ENCODE measurements at places on chromosomes 5 and 9.

- DNase-seq = no peak
Measured at GRCh38 chr5:126736141-126736540, 40.8 kb upstream of the LMNB1 start.

GRCh38 chr9:19782005-19782404 lies 6.8 kb downstream of the SLC24A2 start:
- no peak for DNase-seq

DNA sequence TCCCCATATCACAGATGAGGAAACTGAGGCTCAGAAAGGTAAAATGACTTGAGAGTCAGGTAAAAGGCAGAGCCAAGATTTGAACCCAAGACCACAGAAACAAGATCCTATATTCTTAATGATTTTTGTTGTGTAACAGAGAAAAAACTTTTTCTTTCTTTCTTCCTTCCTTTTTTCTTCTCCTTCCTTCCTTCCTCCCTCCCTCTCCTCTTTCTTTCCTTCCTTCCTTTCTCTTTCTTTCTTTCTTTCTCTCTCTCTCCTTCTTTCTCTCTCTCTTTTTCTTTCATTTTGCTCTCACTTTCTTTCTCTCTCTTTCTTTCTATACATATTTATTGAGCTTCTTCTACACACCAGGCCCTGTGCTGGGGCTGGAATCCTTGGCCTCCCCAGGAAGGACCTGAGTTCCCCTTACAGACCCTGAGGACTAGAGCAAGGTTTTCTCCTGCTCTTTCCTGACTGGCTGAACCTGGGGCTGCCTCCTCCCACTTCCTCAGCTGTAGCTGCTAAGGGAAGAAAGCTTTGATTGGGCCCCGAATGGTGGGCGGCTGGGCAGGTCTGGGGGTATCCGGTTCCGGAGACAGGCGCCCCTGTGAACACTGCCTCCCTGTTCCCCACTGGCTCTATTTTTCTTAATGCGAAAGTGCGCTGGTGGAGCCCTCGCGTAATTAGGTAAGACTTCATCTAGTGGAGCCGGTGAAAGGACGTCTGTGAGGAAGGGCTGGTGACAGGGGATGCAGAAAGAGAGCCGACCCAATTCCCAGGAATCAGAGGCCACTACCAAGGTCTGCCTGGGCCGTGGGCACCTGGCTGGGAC lies 27.4 kb upstream of the KIF12 start:
- DNase-seq = no peak

DNA sequence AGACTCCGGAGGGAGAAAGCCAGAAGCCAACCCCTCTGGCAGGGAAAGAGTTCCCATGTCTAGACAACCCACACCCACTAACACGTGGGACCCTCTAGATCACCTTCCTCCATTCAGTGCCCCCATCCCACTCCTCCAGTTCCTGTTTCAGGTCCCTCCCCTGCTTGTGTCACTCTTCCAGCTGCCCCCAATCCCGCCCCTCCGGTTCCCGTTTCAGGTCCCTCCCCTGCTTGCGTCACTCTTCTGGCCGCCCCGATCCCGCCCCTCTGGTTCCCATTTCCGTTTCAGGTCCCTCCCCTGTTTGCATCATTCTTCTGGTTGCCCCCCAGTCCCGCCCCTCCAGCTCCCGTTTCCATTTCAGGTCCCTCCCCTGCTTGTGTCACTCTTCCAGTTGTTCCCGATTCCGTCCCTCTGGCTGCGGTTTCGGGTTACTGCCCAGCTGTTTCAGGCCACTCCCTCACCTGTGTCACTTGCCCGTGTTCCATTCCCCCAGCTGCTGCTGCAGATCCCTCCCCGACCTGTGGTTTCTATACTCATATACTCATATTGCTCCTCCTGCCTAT lies 64.8 kb upstream of the RANBP6 start:
- DNase-seq = peak; percentile 91

DNA sequence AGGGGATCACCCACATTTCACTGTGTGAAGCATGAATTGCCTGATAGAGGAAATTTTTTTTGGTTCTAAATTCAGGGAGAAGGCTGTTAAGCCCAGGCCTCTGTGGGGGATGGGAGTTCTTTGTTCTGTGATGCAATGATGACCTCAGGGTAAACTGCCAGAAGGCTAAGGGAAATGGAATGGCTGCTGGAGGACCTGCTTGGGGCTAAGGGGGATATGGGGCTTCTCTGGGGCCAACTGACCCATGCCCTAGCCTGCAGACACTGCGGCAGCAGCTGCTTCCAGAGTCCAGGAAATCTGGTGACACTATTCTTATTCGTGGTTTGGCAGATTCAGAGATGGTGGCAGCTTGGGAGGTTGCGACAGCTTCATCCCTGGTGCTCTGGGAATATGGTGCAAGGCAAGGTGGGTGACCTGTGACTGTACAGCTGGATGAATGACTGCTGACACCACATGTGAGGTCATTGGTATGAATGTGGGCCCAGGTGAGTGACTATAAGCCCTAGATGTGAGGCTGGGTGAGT lies 30.3 kb downstream of the VCP start:
- peak; percentile 32 for DNase-seq

GRCh38 chr9:137462986-137463930 lies 4.1 kb upstream of the NSMF start:
- DNase-seq = no peak

- no peak for DNase-seq
Measured at GRCh38 chr5:1814183-1815020, 13.2 kb downstream of the NDUFS6 start.

DNA sequence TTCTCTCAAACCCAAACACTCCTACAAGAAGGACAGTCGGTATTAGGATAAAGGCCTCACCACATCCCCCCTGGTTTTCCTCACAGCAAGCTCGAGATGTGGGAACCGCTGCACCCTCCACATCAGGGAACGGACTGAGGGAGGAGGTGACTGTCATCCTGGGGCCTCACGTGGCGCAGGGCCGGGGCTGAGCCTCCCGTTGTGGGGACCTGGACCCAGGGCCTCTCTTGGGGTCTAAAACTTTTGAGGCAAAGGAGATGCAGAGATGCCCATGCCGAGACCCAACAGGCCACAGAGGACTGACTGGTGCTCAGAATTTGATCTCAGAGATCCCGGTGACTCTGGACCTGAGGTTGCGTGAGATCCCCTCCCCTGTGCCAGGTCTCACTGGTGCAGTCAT lies 72.7 kb downstream of the MRPL36 start:
- no peak for DNase-seq

DNA sequence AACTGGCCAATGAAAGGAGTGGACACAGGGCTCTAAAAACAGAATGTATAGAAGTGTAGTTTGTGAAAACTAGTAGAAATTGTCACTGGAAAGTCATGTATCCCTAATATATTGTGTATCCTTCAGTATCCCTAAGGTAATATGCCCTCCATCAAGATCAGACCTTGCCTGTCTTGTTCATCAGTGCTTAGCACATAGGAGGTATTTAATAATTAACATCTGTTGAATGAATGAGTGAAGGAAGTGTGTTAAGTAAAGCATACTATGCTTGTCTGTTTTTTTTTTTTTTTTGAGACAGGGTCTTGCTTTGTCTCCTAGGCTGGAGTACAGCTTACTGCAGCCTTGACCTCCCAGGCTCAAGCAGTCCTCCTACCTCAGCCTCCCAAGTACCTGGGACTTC lies 15.8 kb downstream of the GAPVD1 start:
- no peak for DNase-seq

DNA sequence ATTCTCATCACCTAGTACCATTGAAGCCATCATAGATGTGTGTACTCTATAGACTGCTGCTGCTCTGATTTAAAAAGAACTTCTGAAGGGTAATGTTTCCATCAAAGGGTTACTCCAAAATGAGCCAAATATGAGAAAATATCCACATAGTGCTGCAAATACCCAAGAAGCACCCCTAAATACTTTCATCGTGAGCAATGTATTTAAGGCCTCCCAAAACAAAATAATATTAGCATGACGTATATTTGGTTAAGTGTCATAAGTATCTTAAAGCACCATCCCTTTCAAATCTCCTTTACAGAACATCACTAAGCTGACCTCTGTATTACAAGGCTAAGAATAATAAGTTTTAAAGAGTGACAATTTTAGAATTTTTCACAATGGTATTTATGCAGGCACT lies 421.8 kb downstream of the MTRR start:
- no peak for DNase-seq

GRCh38 chr5:178284093-178284675 lies 51.6 kb upstream of the PHYKPL start:
- DNase-seq = no peak

DNA sequence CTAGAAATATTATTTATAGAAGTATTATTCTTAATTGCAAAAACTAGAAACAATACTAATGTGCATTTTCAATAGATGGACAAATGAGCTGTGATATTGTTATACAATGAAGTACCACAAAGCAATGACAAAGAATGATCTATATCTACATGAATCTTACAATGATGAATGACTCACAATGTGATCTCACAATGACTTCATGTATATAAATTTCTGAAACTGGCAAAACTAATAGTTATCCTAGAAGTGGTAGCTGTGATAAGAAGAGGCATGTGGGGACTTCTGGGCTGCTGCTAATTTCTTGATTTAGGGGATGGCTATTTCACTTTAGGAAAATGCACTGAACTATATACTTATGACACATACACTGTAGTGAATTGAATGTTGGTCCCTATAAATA lies 396.0 kb upstream of the ZNF608 start:
- DNase-seq = no peak

GRCh38 chr9:3828495-3828894 lies 302.7 kb upstream of the RFX3 start:
- peak; percentile 64 for DNase-seq

- DNase-seq = no peak
Measured at GRCh38 chr5:15850939-15851341, 328.7 kb downstream of the MARCHF11 start.

DNA sequence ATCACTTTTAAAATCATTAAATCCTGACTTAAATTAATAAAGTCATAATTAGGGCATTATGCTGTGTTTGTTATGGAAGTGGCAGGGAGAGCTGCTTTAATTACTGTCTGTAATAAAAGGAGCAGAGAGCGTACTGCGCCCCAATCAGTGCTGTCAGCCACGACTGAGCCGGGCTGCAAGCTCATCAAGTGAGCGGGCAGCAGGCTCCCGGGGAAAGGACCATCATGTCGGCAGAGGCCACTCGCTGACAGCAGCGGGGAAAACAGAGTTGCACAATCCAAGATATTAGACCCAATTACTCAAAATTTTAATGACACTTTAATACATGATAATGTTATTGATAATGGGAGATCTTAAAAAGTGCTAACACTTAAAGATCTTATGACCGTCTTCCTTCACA lies 181.6 kb downstream of the AP3B1 start:
- no peak for DNase-seq

GRCh38 chr9:128371630-128372117 lies 500 bp downstream of the URM1 start:
- no peak for DNase-seq

DNA sequence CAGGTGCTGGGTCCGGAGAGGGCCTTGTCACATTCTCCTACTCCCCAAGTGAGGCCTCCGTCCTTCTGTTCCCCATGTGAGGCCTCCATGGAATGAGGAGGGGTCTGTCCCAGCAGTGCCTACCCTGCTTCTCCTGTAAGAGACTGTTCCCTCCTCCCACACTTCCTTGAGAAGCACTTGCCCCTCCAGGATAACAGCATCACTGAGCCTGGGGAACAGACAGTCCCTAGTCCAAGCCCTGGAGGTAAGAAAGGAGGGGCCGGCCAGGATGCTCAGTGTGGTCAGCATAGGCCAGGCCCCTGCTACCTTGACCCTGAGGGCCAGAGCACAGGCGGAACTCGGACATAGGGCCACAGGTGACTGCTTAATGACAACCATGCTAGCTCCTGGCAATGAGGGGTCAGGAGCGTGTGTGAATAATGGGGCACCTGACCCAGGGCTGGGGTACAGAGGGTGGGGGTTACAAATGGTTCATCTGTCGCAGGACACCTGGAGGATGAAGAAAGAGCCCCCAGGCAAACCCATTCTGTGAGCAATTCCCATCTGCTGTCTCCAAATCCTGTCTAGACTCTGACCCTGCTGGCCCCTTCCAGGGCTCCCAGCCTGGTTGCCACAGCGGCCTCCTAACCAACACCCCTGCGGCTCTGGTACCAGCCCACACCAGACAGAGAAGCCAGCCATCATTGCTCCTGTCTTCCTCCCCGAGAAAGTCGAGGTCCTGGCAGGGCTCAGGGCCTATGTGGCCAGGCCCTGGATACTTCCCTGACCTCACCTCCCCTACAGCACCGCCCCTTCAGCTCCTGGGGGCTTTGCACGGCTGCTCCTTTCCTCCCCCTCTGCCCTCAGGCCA lies 20.3 kb downstream of the RALGDS start:
- DNase-seq = no peak

- DNase-seq = no peak
Measured at GRCh38 chr9:118271936-118272335, 567.7 kb downstream of the TLR4 start.

GRCh38 chr9:118577121-118577520 lies 792.1 kb downstream of the BRINP1 start:
- DNase-seq = peak; percentile 61

- DNase-seq = no peak
Measured at GRCh38 chr9:94029932-94030317, 54.3 kb upstream of the PTPDC1 start.

GRCh38 chr9:106880081-106880480 lies 17.1 kb downstream of the ZNF462 start:
- DNase-seq = no peak

DNA sequence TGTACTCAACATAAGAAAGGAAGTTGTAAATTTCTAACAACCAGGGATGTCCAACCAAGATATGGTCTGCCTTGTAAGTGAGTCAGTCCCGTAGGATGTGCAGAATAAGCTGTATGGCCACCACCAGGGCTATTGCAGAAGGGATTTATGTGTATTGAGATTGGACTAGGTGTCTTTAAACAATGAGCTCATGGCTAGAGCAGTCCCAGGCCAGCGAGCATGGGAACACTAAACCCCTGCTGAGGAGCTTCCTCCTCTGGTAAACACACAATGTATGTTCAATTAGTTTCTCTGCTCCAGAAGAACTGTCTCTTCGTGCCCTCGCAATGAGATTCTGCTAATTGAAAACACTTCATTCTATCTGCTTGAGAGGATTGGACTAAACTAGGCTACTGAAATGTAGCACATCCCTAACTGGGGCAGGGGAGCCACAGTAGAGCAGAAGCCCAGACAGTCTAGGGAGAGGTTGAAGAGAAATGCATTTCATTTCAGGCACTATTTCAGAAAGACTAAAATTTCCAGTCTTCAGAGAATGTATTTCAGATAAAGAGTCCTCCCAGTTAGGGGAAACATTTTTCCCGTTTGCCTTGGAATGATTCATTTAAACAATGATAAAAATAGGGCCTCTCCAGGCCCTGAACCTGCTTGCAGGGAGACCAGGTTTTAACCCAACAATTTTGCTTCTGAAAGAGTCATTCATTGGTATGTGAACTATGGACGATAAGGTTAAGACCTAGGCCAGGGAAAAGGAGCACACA lies 154.7 kb downstream of the FAM114A2 start:
- DNase-seq = peak; percentile 64

DNA sequence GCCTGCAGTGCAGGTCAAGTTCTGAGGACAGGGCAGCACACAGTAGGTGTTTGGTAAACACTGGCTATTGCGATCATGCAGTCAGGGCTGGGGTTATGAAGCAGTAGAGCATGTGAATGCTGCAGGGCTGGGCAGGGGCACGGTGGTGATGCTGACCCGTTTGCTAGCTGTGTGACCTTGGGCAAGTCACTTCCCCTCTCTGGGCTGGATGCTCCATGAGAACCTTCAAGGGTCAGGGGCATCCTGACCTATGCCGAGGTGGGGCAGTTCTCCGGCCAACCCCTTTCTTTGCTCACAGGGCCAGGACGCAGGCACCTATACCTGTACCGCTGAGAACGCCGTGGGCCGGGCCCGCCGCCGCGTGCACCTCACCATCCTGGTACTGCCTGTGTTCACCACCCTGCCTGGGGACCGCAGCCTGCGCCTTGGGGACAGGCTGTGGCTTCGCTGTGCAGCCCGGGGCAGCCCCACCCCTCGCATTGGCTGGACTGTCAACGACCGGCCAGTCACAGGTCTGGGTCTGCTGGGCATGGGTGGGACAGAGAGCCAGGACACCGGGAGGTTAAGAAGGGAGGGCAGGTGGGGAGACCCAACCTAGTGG lies 39.0 kb upstream of the ASS1 start:
- no peak for DNase-seq

Measured in AG08395 (cell line).